ENCODE measurements at places on chromosomes 5 and 9.

GRCh38 chr9:14563902-14564624 is 129.2 kb downstream of the ZDHHC21 start:
- DNase-seq: no peak

- DNase-seq: no peak
These were observed 30.9 kb upstream of the PPP1R26 start for GRCh38 chr9:135448663-135449100.

DNA sequence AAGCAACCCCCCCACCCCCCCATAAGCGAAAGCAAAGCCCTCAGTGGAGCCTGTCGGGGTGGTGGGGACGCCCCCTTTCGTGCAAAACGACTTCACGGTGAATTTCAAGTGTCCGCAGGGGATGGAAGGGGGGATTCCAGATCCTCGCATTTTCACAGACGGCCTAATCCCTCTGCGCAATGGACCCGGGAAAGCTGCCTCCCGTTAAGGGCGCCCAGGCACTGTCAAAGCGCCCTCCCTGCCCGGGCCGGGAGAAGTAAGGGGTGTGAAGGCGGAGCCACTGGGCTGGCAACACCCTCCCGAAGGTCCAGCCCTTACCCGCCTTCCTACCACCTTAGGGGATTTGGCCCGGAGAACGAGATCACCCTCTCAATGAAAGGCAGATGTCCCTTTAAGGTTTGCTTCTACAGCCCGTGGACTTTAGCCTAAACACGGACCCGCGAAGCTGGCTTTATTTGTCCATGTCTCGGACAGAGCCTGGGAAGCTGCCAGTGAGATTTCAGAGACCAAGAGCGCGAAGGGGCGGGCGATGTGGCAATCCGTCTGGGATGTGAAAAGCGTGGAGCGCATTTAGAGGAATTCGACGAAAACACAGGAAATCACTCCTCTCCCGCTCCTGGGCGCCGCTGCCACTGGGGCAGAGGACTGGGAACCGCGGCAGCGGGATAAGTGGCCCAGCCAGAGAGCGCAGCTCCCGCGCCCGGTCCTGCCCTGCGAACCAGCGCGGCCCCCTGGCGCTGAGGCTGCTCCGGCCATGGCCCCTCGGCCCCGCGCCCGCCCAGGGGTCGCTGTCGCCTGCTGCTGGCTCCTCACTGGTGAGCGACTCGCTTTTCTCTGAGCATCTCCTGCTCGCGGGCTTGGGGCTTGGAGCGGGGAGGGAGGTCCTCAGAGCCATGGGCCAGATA is at the start of the genes ITGA1 and PELO:
Gene ITGA1, plus strand, starts transcription at position 317 of the 905 bp plus-strand sequence. Its CDS starts 438 bp downstream, at position 755.
Gene PELO, plus strand, starts transcription at position 317 of the 905 bp plus-strand sequence. CDS start 12,479 bp downstream, outside the sequence.
- peak; percentile 91 for DNase-seq

GRCh38 chr9:90088856-90089255 is 484.0 kb downstream of the GADD45G start:
- no peak for DNase-seq

Data from HT-29 (cell line).